Right ventricle myocardium inferior (tissue), 1 donor: ENCODE measurements at places on chromosomes 2 and 18. TPM values are rescaled to one million over a fixed set of nuclear protein-coding genes. Genes with fewer than 3 reads are reported as not detected.

Gene EFEMP1
- total RNA-seq: 75.9 TPM

Gene ALPI
- not detected for total RNA-seq

Gene GALNT3
- not detected for total RNA-seq

Gene CHRNA1
- total RNA-seq: 0.19 TPM

Gene IL1RL1
- total RNA-seq: 1.7 TPM

Gene FBXO15
- total RNA-seq: not detected

Gene C2orf80
- total RNA-seq: not detected

Gene RSAD2
- total RNA-seq: 3.3 TPM

Gene PMAIP1
- total RNA-seq: 0.49 TPM

Gene GNLY
- total RNA-seq: 3.4 TPM

Gene LYG1
- total RNA-seq: 0.57 TPM

Gene CREG2
- total RNA-seq: not detected

Gene HTRA2
- 29.2 TPM for total RNA-seq
